Muscle of arm (tissue), 14 donors: ENCODE measurements at places on chromosomes 2 and 18.
A peak's percentile ranks its signal among the peaks of the same experiment; 100 is the strongest.

- no peak for DNase-seq
Observed at GRCh38 chr2:111207851-111208250, 87.1 kb downstream of the BCL2L11 start.

DNA sequence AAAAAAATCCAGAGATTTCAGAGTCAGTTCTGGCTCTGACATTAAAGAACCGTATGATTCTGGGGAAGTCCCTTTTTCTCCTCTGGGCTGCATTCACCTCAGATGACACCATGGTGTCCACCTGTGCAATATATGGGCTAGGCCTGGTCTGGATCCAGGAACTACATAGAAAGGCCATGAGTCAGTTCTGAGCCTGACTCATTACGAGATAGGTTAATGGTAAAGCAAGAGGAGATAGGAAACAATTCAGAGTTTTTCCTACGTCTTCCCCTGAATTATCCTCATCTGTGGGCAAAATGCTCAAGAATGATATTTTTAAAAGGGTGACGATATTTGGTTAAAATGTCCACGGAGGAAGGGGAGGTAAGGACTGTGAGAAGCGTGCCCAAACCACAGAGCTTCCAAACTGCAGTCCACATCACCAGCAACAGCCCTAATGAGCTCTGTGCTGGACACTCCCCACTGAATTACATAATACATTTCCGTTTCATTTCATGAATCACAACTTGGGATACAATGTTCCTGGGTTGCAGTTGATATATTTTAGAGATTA is 180.1 kb upstream of the OSR1 start:
- DNase-seq: peak; percentile 55

DNA sequence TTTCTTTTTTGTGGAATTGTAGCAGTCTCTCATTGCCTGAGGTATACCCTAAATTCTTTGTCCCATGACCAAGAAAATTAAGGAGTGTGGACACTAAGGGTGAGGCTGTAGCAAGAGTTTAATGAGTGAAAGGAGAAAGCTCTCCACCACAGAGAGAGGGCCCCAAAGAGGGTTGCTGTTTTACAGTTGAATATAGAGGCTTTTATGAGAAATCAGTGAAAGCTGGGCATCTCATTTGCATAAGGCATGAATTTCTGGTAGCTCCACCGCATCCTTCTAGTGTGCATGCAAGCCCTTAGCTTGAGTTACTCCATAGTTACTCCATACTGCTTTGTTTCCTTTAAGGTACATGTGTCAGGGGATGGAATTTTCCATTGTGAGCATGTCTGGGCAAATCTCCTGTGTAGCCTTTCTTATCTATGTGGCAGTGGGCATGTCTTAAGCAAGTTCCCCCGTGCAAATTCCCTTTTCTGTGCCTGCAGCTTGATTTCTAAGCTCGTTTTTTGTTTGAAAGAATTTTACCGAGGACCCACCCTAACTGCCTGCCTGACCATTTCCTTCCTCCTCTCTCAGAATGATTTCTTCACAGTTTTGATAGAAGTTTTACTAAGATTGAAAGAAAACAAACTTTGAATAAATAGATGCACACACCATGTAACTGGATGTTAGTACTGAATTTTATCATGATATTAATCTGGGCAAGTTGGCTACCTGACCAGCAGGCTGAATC is 218.9 kb downstream of the PARD3B start:
- DNase-seq: no peak

DNA sequence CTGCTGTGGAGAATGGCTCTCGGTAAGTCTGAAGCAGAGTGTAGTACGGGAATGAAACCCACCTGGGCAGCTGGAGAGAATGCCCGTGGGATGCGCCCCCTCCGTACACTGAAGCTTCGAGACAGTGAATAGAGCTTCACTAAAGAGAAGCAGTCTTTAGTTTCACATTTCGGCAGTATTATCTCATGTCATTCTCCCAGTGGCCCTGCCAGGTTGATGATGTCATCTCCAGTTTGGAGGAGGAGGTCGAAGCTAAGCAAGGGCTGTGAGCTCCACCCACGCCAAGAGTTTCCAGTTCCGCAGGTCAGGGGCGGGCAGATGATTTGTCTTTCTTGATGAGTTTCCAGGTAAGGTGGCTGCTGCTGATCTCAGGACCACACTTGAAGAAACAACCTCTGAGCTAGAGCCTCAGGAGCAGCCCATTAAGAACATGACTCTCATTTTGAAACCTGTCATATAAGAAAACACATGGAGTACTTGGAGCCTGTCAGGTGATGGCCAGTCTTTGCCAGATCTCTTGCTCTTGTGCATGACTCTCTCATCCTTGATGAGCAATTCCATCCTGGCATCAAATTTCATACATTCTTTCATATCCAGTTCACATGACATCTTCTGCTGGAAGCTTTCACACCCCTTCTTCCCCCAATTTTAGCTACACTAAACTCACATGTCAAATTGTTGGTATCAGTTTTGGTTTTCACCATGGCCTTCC is 475.0 kb downstream of the RNF144A start:
- DNase-seq: no peak

DNA sequence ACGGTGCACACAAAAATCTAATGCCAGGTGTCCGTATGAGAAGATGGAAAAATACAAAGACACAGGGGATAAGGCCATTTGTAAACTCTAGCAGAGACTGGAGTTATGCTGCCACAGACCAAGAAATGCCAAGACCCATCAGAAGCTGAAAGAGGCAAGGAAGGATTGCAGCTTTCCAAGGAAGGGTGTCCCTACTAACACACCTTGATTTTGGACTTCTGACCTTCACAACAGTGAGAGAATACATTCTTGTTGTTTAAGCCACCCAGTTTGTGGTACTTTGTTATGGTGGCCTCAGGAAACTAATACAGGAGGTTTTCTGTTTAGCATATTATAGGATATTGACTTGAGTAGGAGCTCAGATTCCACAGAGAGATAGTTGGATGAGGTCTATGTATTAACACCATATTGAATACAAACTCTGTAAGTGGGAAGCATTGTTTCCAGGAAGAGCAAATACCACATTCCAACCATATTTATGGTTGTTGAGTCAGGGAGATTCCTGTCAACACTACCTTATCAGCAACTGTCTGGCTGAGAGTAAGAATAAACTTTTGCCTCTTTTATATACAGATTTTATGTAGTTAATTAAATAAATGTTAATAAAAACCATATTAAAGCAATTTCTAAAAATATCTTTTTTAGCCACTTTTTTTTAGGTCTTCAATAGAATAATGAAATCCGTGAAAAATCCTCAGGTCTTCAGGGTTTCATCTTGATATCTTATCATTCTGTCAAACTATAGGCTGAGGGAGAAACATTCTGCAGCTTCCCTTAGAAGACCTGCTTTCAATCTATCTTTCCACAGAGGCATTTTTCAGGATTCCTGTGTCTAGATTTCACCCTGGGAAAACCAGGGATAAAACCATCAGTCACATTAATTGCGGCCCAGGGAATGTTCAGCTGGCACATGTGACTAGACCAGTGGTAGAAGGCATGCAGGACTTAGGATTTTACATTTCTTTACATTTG is 35.4 kb upstream of the HNMT start:
- no peak for DNase-seq

GRCh38 chr2:10139536-10139935 is 17.0 kb downstream of the RRM2 start:
- DNase-seq: no peak
